Neural cell (in vitro differentiated cells): ENCODE measurements at places on chromosomes 4 and X. TPM values are rescaled to one million over a fixed set of nuclear protein-coding genes. Genes with fewer than 3 reads are reported as not detected.

The VCX2 gene
- not detected in 2 replicates for polyA plus RNA-seq

The DGKK gene
- 0.92 and 1.3 TPM in 2 replicates for polyA plus RNA-seq

The AIMP1 gene
- 46.5 and 52.1 TPM in 2 replicates for polyA plus RNA-seq

The TNIP3 gene
- 0.09 TPM in 1 of 2 replicates, not detected in the other for polyA plus RNA-seq

The ADGRG4 gene
- polyA plus RNA-seq = not detected in 2 replicates
